ENCODE measurements at places on chromosomes 13 and 19.

DNA sequence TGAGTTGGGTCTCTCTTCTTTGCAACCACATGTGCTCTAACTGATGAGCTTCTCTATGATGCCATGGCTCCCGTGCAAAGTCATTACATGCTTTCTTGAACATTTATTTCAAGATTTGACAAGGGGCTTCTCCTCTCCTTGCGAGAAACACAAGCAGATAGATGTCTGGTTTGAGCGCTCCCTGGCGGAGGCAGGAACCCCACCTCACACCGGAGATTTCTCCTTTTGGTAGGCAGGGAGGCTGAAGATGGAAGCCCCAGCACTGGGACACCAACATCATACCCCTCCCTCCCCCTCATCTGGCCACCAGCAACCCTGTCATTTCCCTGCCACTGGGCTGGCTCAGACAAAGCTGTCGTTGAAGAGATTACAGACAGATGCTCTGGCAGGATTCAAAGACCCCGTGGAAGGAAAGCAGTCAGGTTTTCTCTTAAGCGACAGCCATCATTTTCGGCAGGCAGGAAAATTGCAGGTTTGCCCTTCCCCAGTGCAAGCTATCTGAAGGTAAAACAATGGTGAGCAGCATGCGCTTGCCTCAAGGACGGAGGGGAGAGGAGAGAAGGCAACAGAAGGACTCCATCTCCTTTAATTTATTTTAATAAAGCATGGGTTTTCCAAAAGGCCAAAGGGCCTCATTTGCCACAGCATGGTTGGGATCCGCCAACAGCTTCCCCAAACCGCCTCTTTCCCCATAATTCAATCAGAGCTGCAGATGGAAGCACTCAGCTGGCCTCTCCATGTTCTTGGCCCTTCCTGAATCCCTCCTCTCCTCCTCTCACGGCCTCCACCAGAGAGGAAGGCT, 344.1 kb upstream of the TSHZ3 start:
- DNase-seq = no peak

DNA sequence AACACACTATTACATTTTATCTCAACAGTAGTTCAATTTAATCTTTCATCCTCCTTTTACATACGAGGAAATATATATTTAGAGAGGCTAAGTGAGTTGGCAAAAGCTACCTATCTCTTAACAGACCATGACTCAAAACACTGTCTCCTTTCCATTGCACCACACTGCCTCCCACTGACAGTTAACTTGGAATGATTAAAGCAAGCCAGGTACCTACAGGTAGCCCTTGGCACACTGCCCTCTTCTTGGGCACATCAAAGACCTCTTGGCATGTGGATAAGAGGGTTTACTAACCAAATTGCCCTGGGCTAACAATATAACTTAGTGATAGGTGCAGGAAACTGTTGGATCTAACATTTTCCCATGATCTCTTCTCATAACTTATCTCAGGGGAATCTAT, 1.8 kb downstream of the ABHD13 start:
- DNase-seq = peak; percentile 39

GRCh38 chr19:33440682-33441081, 67.2 kb downstream of the CEBPG start:
- no peak for DNase-seq

DNA sequence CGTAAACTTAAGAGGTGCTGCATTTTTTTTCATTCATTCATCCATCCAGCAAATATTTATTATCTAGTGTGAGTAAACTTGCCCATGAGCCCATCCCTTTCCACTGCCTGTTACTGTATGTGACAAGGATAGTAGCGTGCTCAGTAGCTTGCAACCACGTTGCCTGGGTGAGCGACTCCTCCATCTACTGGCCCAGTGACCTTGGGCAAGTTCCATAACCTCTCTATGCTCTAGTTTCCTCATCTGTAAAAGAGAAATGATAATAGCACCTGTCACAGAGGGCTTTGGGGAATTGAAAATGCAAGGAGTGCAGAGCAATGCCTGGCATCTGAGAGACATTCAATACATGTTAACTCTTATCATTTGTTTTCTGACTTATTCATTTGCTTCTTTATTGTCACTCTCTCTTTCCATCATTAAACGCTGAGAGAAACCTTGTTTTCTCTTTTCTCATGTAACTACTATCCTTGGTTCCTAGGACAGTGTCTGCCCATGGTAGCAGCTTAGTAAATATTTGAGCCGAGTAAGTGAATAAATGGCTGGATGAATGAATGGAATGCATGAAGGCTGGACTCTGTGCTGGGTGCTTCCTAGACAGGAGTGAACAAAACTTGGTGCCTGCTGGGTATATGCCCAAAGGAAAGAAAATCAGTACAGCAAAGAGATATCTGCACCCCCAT, 19.9 kb downstream of the LRCH1 start:
- no peak for DNase-seq

DNA sequence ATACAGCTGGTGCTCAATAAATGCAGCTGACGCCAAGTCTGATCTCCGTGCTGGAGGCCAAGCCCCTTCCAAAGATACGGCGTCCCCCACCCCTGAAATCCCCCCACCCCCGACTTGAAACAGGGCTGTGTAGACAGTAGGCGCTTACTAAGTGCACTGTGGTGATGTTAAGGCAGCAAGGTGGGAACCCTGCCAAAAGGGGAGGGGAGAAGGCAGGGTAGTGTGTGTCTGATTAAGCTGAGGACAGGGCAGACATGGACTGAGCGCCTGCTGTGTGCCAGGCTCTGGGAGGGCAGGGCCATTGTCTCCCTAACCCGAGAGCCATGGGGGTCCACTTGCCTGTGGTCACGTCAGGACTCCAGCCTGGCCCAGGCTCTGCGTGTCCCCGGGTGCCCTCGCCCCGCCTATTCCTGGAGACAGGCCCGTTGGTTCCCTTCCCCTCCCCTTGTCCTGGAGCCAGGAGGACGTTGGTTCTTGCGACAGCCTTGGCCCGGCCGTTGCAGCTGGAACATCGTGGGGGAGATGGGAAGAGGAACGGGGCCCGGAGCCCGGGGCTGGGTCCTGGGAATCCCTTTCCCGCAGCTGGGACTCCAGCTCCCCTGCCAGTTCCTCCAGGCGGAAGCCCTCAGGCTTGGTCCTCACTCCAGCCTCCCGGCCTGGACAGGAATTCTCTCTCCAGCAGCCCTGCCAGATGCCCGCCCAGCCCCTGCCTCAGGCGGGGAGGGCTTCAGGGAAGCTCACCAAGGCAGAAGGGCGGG, 1.7 kb upstream of the ELANE start:
- DNase-seq = peak; percentile 64

DNA sequence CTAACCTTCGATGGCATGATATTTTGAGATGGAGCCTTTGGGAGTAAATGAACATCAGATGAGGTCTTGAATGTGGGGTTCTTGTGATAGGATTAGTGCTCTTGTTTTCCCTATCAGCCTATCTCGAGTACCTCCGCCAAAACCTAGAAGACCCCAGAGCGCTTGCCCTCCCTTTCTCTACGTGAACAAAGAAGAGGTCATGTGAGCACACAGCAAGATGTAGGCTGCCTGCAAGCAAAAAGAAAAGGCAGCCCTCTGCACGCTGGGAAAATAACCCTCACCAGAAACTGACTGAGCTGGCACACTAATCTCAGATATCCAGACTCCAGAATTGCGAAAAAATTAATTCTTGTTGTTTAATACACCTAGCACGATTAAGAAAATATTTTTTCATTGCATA, 799.8 kb upstream of the SLC10A2 start:
- no peak for DNase-seq

DNA sequence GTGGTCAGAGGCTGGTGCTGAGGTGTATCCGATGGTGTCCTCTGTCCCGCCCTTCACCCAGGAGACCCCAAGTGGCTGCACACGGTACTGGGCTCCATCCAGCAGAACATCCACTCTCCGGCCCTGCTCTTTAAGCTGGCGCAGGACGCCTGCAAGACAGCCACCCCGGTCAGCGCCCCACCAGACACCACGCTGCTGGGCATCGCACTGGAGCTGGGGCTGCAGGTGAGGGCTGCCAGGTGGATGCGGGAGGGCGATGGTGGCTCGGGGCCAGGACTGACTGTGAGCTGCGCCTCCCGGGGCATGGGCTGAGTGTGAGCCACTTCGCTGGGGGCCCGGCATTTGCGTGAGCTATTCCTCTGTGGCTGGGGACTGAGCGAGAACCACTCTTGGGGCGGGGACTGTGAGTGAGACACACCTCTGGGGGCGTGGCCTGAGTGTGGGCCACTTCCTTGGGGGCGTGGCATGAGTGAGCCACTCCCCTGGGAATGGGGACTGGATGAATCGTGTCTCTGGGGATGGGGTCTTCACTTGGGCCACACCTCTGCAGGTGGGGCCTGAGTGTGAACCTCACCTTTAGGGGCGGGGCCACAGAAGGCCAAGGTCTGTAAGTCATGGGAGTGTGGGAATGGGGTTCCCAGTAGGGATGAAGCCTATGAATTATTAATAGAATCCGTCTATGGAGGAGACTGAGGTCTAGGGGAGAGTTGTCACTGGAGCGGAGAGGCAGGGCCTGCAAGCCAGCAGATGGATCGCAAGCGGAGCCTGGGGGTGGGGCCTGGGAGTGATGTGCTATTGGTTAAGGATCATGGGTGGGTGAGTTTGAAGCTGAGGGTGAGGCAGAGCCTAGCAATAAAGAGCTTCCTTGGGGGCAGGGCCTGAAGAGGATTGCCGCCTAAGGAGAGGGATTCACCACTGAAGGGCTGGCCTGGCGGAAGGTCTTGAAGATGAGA, 30.5 kb downstream of the ZSWIM4 start:
- peak; percentile 63 for DNase-seq

DNA sequence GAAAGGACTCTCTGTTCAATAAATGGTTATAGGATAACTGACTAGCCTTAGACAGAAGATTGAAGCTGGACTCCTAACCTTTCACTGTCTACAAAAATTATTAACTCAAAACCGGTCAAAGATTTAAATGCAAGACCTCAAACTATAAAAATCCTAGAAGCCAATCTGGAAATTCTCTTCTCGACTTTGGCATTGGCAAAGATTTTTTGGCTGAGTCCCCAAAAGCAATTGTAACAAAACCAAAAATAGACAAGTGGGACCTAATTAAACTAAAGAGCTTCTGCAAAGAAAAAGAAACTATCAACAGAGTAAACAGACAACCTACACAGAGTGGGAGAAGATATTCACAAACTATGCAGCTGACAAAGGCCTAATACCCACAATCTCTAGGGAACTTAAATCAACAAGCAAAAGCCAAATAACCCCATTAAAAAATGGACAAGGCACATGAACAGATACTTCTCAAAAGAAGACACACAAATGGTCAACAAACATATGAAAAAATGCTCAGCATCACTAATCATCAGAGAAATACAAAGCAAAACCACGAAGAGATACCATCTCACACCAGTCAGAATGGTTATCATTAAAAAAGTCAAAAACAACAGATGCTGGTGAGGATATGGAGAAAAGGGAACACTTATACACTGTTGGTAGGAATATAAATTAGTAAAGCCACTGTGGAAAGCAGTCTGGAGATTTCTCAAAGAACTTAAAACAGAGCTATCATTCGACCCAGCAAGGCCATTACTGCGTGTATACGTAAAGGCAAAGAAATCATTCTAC, 266.3 kb downstream of the DNAJC15 start:
- DNase-seq = no peak

- peak; percentile 100 for DNase-seq
Observed at GRCh38 chr19:49085020-49085867, at the start of gene SNRNP70. SNRNP70 (plus strand) TSS chr19:49085451; CDS start chr19:49086415, 964 bp downstream.

DNA sequence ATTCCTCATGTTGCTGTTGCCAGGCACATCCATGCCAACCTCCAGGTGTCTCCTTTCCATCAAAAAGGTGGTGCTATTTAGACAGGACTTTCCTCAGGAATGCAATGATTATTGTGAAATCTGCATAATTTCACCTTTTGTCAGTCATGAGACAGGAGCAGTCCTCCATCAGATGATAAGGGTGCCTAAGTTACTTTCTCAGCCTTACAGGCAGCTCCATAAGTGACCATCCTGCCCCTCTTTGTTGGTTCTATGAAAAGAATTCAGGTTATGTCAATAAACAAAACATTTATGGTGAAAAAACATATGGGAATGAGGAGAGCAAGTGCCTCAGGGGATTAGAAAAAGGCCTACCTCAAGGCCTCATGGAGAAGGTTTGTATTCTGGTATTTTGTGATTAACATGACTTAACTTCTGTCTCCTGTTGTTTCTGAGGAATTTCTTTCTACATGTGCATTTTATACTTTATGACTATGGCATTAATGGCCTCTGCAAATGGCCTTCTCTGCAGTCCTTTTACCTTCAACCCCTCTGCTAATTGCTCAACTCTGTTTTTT, 110.3 kb upstream of the DIAPH3 start:
- no peak for DNase-seq

GRCh38 chr19:49247676-49248075, 77.3 kb downstream of the SLC6A16 start:
- DNase-seq = no peak

GRCh38 chr19:16886305-16886880, 2.4 kb upstream of the F2RL3 start:
- no peak for DNase-seq

DNA sequence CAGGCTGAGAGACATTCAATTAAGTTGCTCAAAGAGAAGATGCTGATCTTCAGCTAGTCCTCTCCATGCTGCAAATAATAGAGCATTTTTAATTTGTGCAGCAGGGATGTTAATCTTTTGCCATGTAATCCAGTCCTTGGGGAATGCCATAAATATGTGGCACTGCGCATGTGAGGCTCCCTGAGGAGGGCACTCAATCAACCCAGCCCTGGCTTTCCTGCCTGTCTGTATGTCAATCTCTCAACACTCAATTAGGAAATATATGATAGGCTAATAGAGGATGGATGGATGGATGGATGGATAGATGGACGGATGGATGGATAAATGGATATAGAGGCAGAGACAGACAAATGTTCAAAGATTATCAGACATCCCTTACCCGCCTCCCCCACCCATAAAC, 31.6 kb upstream of the POP4 start:
- DNase-seq = no peak

DNA sequence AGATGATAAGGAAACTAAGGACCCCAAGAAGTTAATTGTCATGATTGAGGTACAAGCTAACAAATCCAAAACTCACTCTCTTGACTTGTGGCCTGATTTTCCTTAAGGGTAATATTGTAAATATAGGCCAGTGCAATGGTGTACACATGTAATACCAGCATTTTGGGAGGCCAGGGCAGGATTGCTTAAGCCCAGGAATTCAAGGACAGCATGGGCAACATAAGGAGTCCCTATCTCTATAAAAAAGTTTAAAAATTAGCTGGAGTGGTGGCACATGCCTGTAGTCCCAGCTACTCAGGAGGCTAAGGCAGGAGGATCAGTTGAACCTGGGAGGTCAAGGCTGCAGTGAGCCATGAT, 28.7 kb upstream of the GARRE1 start:
- DNase-seq = no peak

GRCh38 chr19:46487802-46488445, 7.7 kb downstream of the PNMA8B start:
- peak; percentile 86 for DNase-seq

- DNase-seq = peak; percentile 94
Observed at GRCh38 chr13:40974460-40975407, 44.4 kb downstream of the ELF1 start.

- no peak for DNase-seq
Observed at GRCh38 chr19:33446330-33447293, 73.1 kb downstream of the CEBPG start.

GRCh38 chr19:33235996-33236350, 10.3 kb upstream of the SLC7A10 start:
- no peak for DNase-seq

Measured in OCI-M1 (cell line).